T-helper 22 cell (primary cell): ENCODE measurements at places on chromosomes 5 and 9.

DNA sequence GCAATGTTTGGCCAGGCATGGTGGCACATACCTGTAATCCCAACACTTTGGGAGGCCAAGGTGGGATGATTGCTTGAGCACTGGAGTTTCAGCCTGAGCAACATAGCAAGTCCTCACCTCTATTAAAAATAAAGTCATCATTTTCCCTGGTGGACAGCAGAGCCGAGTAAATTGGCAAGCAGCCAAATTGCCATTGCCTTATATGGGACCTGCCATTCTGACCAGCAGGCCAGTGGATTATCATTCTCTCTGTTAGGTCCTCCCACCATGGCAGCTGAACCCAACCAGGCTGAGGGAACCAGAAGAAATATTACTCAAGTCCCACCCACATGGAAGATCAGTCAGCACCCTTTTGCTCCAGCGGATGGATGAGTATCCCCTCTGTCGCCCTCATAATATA lies 1829.9 kb downstream of the EFNA5 start:
- DNase-seq: no peak

- DNase-seq: no peak
Observed at GRCh38 chr9:80881940-80882339, 807.4 kb downstream of the TLE1 start.

GRCh38 chr5:150124111-150124557 lies 31.5 kb downstream of the PDGFRB start:
- no peak for DNase-seq

DNA sequence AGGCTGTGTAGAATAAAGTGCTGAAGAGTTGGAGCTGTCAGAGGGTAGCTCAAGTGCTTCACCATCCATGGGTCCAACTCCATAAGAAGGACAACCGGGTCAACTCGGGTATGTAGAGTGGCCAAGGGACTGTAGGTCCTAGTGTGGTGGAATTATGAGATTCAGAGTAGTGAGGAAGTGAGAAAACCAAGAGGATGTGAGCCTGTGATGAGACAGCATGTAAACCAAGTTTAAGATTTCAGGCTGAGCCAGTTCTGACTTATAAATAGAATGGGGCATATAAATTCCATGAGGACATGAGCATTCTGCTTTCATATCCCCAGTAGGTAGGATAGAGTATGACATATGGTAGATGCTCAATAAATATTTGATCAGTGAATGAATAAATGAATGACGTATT lies 96.3 kb downstream of the CFAP95 start:
- DNase-seq: no peak

DNA sequence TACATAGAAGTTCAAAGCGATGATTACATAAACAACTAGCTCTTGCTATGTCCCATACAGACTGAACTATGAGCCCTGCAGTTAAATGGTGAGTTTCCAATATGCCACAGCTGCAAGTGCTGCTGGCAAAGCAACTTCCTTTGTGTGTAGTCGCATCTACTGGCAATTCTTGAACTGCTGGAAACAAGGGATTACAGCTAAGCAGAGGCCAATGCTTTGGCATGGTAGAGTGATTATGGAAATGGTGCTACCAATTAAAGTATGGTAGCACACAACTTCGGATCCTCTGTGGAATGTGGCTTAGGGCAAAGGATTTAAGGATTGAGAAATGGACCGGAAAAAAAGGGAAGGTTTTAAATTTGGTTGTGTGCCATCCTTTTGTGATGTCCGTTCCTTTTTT lies 856.6 kb downstream of the MAT2B start:
- no peak for DNase-seq

DNA sequence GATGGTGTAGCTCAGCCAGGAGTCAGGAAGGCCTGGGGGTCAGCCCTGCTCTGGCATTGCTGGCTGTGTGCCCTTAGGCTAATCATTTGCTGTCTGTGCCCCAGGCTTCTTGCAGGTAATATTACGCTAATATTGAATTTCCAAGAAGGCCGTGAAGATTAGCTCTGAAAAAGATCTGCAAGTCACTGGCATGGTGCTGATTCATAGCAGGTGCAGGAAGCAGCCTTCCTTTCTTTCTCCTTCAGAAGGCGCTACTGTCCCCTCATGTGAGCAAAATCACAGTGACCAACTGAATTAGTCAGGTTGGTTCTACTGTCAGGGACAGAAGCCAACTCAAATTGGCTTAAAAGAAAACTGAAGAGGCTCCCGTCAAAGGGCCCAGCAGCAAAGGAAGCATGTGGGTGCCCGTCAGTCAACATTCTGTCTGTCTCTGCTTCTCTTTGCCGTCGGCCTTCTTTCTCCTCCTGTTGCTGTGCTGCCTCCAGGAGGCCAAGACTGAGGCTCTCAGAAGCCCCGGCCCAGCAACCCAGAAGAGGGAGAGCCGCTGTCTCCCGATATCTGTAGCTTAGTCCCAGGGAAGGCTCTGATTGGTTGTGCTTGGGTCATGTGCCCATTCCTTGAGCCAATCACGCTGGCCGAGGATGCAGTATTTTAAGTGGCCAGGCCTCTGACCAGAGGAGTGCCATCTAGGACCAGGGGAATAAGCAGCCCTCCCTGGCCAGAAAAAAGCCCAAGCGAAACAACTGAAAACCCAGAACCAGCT lies 67.8 kb upstream of the NEURL1B start:
- DNase-seq: no peak

DNA sequence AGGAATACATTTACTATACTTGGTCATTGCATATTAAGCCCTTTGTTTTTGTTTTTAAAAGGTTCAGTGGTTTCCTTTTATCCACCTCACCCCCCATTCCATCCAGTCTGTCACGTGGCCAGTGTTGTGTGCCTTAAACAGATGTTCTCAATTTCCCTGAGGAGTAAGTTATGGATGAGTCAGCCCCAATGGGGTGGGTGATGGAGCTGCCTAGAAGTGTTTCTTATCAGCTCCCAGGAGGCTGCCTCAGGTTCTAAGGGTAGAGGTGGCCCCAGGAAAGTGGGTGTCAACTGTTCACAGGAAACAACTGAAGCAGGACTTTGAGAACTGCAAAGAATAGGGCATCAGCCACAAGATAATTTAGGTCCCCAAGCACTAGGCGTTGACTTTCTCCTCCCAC lies 41.1 kb downstream of the ACTBL2 start:
- DNase-seq: no peak

DNA sequence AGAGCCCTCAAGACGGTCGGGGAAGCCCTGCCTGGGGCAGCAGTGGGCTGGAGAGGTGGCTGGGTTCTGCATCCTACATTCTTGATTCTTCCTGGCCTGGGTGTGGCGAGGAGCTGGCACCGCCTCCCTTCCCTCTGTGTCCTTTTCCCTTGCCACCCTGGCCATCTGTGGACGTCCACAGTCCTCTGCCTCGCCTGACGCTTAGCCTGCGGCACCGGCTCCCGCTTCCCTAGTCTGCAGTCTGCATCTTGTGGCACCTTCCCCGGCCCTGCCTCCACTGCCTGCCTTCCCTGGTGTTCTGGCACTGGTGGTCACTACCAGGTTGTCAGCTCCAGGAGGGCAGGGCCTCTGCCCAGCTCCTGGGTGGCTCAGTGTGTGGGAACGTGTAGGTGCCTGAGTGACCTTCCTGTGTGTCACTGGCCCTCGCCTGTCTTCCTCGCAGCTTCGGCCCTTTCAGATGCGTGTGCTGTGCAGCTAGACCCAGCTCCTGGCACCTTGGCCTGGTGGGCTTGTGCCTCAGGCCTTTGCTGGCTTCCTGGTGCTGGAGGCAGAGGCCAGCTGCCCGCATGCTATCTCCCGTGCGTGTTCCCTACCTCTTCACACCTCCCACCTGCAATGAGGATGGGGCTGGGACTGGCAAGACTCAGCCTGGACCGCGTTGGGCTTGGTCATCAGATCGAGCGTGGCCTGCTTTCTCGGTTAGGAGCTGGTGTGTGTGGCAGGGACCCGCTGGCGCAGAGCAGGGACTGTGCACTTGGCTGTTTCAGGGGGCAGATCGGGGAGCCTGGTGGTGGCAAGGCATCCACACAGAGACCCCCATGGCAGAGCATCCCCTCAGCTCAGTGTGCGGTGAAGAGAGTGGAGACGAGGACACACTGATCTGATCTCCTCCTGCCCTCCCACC lies 20.9 kb downstream of the TRAF2 start:
- DNase-seq: no peak

DNA sequence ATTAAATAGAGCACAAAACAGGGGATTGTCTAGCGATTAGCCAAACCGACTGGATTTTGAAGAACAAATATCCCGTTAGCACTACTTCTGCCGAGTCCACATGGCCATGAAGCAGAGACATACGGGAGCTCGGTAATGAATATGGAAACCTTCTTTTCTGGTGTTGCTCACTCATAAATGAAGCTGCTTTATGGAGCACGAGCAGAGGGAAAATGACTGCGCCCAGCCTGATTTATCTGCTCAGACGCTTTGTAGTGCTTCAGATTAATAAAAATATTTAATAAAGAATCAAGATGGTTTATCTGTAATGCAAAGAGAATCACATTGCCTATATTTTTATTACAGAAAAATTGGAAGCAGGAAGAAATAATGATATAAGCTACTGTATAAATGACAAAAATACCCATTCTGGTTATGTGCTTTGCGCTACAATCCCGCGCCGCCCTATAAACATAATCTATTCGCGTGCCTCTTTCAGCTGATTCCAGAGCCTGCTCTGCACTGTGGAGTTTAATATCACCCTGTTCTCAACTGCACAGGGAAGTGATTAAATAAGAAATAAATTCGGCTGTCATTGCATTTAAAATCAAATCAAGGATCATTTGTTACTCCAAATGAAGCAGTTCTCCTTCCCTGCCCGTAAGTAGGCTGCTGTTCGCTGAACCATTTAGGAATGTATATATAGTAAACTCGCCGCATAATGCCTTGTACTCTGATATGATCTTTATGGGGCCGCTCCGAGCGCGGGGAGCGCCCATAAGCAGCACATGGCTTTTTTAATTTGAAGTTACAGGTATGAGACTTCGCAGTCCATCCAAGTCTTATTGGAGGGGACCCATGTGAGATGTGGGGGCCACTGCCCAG lies 22.3 kb upstream of the UBAC1 start:
- DNase-seq: no peak

GRCh38 chr5:37532976-37533740 lies 154.0 kb downstream of the WDR70 start:
- no peak for DNase-seq

DNA sequence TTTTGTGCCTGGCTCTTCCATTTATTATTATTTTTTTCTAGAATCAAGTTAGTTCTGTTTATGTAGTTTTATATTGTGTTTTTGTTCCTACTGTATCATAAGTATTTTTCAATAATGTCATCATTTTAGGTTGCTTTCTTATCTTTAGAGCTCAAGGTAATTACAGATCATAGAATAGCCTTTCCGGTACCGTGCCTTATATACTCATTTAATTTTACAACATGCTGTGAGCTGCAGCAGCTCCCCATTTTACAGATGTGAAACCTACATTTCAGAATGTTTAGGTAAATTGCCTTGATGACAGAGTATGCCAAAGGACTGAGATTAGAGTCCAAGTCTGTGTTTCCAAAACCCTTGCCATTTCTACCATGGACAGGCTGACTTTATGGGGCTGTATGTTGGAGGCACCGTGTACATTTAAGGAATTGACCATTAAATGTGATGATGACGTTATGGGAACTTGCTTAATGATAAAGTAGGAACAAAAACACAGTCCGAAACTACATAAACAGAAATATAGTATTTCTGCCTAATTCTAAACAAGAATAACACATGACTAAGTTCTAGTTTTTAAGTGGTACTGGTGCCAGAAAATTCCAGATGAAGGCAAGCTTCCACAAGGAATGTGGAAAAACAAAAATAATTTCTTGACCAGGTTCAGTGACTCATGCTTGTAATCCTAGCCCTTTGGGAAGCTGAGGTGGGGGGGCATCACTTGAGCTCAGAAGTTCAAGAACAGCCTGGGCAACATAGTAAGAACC lies 97.7 kb downstream of the IQGAP2 start:
- no peak for DNase-seq

GRCh38 chr5:29790281-29790680 lies 1403.2 kb upstream of the CDH6 start:
- DNase-seq: no peak

- no peak for DNase-seq
Observed at GRCh38 chr5:1860949-1861348, 21.8 kb downstream of the IRX4 start.

DNA sequence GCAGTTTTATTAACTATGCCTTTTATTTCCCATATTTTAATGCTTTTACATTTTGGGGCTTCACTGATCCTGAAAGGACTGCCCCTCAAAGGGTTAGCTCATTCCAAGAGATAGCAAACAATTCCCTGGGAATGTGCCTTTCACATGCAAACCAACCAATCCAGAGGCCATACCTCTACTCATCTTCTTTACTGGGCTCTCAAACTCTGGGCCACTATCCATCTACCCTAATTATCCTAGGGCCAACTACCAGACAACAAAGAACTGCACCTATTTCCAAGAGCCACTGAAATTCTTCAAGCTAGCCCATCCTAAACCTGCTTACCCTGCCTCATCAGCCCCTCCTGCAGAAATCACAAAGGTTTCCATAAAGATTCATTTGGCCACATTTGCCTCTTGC lies 364.7 kb downstream of the CDH12 start:
- DNase-seq: no peak

GRCh38 chr9:120363697-120364096 lies 216.3 kb downstream of the CDK5RAP2 start:
- no peak for DNase-seq

DNA sequence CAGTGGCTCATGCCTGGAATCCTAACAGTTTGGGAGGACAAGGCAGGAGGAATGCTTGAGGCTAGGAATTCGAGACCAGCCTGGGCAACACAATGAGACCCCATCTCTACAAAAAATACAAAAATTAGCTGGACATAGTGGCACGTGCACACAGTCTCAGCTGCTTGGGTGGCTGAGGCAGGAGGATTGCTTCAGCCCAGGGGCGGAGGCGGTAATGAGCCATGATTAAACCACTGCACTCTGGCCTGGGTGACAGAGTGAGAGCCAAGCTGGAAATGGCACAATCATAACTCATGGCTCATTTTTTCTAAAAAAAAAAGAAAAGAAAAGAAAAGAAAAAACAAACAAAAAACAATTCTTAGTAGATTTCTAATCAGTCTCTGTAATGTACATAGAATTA lies 446.2 kb downstream of the ELAVL2 start:
- no peak for DNase-seq

DNA sequence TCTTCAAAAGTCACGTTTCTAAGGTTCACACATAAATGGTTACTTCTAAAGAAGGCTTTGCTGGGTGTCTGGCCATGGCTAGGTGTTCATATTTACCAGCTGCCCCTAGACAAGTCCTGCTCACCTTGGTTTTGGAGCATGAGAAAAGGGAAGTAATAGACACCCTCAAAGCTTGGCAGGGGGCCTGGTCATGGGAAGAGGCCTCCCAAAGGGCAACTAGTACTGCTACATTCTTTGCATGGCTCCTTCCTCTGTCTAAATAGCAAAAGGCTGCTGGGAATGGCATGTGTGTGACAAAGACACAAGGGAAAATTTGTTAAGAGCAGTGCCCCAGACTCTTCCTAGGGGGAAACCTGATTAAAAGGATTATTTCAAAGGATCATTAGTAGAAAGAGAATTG lies 93.4 kb downstream of the NRG2 start:
- no peak for DNase-seq
